ENCODE measurements at places on chromosomes 7 and 10.

DNA sequence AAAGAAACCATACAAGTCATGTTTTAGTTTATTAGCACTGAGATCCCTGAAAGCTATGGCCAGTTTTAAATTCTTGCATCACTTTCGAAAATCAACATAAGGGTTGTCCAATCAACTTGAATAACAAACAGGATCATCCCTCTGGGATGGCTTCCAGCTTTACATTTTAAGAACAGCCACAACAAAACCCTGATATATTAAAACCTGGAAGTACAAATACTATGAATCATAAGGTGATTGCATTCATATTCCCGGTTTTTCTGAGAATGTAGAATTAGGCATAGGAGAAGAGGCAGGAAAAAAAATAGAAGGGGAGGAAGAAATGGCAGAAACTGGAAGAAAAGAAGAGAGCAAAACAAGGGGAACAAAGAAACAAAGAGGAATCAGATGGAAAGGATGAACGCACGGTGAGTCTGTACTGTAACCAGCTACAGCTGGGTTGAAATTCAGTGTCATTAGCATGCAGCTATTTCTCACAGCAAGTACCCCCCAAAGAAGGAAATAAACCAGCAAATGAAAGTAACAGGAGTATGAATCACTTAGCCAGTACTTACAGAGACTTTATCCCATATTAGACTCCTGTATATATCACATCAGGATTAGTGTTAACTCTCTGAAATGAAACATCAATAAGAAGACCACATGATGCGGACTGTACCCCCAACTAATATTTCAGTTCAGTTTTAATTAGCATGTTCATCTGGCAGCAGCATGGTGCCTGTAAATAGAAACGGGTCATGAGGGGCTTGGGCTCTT lies 301.3 kb downstream of the RNLS start:
- DNase-seq = no peak

DNA sequence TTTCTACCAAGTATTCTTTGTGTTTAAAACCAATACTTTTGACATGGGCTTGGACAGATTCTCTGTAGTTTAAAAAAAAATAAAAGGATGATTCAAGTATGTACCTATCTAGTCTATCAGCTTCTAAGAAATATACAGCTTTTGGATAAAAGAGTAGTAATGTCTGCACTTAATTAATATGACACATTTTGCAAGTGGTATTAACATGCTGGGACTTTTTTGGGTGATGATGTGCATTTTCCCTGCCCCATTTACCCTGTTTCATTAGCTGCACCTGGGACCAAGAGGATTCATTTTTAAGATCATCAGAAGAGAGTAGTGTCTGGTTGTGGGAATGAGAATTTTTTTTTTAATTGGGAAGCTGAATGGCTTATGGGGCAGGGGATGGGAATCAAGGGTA lies 236.2 kb upstream of the KLF14 start:
- DNase-seq = no peak

DNA sequence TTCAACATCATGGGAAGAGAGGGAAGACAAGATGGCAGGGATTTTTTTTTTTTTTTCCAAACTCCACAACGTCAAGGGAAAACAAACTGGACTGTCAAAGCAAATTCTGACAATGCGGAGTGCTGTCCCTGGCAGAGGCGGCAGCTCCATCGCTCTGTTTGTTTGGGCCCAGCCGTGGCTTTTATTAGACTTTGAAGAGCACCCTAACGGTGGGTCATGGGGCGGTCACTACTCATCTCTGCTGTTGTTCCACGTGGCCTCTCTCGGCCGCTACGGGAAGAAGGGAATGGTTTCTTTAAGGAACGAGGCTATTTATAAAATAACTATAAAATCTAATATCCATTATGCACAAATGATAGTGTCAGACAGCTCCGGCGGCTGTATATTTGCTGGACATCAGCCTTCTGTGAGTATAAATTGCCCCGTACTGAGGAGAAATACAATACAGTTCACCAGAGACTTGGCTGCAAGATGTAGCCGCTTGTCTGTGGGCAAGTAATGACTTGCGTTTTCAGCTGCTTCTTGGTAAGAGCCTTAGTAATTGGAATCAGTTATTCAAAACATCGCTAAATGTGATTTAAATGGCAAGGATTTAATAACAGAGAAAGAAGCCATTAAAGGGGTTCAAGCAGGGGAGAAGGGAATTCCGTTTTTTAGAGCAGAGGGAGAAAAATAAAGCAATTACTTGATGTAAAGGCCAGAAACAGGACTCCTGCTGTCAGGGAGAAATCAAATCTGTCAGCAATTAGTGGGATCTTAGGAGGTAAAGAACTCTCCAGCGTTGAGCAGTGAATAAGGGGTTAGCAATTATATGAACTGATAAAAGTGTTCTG lies 61.7 kb upstream of the RAB11FIP2 start:
- no peak for DNase-seq

DNA sequence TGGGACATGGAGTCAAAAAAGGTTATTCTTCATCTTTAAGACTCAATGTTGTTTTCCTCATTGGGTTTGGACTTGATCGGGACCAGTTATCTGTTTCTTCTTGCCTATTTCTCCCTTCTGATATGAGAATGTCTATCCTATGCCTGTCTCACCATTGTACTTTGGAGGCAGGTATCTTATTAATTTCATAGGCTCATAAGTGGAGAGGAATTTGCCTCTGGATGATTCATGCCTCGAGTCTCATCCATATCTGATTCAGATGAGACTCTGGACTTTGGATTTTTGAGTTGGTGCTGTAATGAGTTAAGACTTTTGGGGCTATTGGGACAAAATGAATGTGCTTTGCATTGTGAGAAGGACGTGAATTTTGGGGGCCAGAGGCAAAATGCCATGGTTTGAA lies 36.2 kb upstream of the CCDC7 start:
- no peak for DNase-seq

DNA sequence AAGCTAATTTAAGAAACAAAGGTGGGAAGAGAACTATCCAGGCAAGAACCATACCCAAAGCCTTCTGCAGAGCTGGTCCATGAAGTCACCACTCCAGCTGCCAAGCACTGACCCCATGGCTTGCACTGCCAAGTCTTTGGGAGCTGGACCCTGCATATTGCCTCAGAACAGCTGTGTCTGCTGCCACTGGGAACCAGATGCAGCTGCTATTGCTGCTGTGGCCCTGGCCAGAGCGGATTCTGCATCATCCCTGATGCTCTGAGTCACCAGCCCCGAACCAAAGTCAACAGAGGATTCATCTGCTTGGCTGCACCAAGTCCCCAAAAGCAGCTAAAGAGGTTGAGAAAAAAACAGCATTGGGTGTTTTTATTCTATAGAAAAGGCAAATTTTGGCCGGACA lies 39.2 kb upstream of the GSAP start:
- DNase-seq = no peak

GRCh38 chr7:83857691-83858090 lies 208.8 kb upstream of the SEMA3E start:
- no peak for DNase-seq

DNA sequence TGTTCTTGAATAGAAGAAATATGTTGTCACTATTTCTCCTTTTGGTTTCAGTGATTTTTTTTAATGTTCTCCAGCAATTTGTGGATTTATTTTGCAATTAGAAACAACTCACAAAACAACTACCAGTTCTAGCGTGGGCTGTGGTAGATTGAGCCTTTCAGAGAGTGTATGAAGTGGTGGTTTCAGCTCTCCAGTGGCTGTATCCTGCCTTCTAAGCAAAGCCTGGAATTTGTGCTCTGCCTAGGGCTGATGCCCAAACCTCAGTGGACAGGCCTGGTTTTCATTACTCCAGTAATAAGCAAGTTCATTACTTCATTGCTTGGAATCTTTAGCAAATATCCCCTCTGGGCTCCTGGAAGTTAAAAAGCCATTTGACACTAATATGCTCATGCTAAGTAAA lies 35.9 kb downstream of the APBB1IP start:
- no peak for DNase-seq

- no peak for DNase-seq
These were observed 144.1 kb downstream of the HERPUD2 start for GRCh38 chr7:35550831-35551230.

DNA sequence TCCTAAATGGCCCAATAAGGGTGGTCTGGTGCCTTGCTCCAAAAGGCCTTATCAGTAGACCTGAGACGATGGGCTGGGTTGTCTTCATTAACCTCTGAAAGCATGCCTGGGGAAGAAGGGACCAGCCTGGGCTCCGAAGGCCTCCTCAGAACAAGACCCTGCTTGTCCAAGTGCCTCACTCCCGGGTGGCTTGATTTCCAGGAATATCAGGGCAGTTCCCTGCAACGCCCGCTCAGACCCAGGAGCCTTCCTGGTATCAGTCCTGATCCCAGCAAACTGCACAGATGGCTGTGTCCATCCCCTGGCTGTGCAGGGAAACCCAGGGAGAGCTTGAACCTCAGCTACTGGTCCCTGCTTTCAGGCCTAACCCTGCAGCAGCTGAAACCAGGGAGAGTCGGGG lies 49.9 kb upstream of the CUX1 start:
- DNase-seq = no peak

- DNase-seq = no peak
These were observed 108.1 kb downstream of the ADAM22 start for GRCh38 chr7:88042157-88042556.

DNA sequence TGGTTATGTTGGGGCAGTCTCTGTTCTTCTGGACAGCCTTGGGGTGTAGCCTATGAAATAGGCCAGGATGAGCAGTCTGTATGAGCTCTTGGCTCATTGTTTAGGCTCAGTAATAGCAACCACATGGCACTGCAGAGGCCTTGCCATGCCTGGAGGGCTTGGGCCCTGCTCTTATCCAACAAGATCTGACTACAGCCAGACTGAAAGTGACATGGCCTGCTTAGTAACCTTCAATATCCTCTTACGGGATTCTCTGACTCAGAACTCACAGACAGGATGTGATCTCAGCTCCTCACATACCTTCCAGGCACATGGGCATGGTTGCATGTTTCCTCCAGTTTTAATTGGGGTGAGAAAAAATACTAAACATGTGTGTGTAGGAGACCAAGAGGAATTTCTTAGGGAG lies 289.3 kb downstream of the PTEN start:
- DNase-seq = no peak

DNA sequence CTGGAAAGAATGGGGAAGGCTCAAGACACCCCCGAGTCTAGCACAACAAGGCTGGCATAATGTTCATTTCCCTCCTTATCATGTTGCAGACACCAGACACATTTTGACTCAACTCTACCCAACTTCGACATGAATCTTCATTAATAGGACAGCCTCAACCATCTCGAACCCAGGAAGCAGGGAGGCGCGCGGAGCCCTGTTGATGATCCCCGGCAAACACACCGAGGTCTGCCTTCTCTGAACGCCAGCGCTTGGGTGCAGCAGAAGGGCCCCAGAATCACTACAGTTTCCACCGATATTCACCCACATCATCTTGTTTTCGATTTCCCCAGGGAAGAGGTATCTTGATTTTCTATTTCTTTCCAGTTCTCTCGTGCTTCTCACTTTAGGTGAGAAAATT lies 563.6 kb downstream of the TCERG1L start:
- no peak for DNase-seq

GRCh38 chr7:87328281-87328680 lies 17.2 kb upstream of the CROT start:
- DNase-seq = no peak

GRCh38 chr7:37216923-37217322 lies 231.7 kb downstream of the ELMO1 start:
- no peak for DNase-seq

DNA sequence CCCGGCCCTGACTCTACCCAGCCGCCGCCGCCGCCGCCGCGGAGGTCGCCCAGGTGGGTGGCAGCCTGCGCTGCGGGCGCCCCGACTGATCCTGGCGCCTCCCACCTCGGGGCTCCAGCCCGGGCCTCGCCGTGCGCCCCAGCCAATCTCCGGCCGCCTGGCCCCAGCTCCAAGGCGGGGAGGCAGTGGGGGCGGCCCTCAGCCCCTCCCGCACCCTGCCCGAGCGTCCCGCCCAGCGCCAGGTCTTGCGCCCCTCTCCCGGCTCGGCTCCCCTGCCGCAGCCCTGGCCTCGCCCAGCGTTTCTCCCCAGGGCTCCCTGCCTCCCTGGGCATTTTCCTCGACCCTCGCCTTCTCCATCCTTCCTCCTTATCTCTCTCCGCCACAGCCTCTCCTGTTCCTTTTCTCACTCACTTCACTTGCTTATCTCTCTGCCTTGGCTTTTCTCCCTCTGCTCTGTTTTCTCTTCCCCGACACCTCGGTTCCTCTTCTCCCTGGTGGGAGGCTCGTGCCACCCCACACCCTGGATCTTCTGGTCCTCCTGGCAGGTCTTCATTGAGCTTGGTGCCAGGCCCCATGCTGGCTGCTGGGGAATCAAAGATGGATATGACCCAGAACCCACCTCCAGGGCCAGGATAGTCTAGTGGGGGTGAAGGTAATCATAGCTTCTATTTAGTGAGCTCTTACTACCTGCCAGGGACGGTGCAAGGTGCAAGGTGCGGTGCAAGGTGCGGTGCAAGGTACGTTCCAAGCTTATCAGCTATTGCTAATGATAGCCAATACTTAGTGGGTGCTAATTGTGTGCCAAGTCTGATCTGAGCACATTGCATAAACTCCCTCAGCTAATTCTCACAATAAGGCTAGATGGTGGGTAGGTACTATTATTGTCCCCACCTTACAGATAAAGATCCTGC lies at the start of gene SFRP5:
SFRP5 (minus strand) TSS at position 87 of the 911 bp plus-strand sequence. CDS start 166 bp downstream, outside the sequence.
- DNase-seq = no peak

DNA sequence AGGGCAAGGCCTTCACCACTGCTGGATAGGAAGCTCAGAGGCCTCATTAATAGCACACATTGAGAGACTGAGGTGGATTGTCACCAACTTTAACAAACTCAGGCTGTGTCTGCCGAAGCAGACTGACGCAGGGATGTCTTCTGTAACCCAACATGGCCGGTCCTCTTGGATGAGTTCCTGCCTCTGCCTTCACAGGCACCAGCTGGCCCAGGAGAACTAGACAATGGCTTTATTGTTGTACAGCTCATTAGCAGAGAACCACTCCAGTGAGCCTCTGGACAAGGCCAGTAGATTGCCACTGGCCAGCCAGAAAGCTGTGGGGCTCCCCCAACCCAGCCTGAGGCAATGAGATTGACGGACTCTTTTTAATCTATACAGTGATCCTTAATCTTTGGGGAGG lies 9.4 kb downstream of the NODAL start:
- DNase-seq = no peak

GRCh38 chr10:55410415-55410885 lies 609.4 kb upstream of the PCDH15 start:
- no peak for DNase-seq

- DNase-seq = no peak
These were observed 1247.8 kb downstream of the GATA3 start for GRCh38 chr10:9302140-9302746.

Data from T-helper 22 cell (primary cell).